ENCODE measurements at places on chromosomes 16 and 17.

- no peak overlapping the region for H3K27ac ChIP-seq
- no peaks in the 10 kb centered on the region for H3K27me3 ChIP-seq
- no peak for ATAC-seq
- H3K4me3 ChIP-seq, result no peak overlapping the region
These were observed 39.0 kb upstream of the LGALS9 start for GRCh38 chr17:27591986-27592385.

DNA sequence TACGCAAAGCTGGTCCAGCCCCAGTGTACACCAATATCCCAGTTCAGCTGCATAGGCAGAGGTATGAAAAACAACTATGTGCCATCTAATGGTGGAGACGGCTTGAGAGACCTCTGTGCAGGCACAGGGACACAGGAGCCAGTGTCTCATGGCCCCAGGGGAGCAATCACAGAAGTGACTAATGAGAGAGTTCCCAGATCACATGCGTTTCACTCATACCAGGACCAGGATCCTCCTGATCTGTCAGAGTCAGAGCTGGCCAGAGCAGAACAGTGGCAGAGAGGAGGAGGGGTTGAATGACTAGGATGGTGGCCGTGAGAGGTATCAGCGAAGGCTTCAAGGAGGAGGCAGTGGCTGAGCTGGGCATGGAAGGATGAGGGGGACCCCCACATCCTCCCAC is 41.1 kb downstream of the TMEM132E start:
- no peak overlapping the region for H3K4me3 ChIP-seq
- no peaks in the 10 kb centered on the region for H3K36me3 ChIP-seq
- H3K4me1 ChIP-seq, result no peaks in the 10 kb centered on the region
- no peak for ATAC-seq

- H3K4me1 ChIP-seq, result peaks cover 39% of the 10 kb centered on the region
- H3K4me3 ChIP-seq, result no peak overlapping the region
- peaks cover 22% of the 10 kb centered on the region for H3K36me3 ChIP-seq
- ATAC-seq, result no peak
These were observed 54.8 kb upstream of the SEC14L1 start for GRCh38 chr17:77085926-77086432.

DNA sequence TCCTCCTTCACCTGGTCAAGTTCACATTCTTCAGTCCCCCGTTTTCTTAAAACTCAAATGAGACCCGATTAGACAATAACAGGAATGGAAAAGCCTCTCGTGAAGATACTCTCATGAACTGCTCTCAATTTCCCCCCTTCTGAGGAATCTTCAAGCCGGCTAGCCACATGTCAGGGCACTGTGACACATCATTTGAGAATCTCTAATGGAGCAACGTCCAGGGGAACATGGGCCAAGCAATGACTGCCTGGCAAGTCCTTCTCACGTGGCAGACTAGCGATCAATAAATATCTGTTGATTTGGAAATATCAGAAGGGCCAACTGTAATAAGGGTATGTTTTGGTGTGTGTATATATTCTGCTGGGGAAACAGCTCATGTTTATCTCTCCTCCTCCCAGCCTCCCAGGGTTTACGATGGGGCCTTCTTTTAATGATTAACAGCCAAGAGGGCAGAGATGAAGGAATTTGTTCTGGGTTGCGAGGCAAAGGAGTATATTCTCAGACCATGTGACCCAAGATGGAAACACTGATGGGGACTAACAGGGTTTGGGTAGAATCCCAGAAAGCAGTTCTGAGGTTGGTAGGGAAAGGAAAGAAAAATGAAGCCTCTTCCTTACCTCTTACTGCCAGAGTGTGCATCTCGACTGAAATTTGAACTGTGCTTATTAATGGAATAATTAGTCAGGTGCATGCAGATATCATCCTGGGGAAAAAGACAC is 21.4 kb downstream of the TTLL6 start:
- no peak overlapping the region for H3K4me3 ChIP-seq
- no peak for ATAC-seq
- H3K27ac ChIP-seq, result no peak overlapping the region
- no peaks in the 10 kb centered on the region for H3K36me3 ChIP-seq
- H3K27me3 ChIP-seq, result peaks cover 54% of the 10 kb centered on the region

DNA sequence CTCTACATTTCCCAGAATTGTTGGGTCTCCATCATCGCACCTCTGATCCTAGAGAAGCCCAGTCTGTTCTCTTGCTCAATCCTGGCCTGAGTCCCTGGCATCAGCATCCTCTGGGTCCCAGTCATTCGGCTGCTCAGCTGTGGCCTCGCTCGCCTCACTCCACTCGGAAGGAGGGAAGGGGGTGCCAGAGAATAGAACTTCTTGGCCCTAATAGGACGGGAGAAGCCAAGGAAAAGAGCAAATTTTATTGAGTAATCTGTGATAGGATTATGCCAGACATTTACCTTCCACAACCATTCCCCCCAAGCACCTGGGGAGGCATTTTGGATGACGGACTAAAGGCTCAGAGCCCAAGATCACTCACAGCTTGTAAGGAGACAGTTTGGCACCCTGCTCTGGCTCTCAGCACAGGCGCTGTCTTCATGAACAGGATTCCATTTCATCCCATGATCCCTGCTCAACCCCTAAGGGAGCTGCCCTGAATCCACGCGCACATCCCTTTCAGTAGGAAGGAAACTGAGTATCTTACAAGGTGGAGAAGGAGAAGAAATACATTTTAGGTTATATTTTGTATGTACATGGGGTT is 498 bp upstream of the CLEC10A start:
- no peak overlapping the region for H3K27ac ChIP-seq
- H3K36me3 ChIP-seq, result no peaks in the 10 kb centered on the region
- no peak overlapping the region for H3K4me3 ChIP-seq
- H3K4me1 ChIP-seq, result peaks cover 17% of the 10 kb centered on the region
- no peak for ATAC-seq
- H3K27me3 ChIP-seq, result peaks cover 18% of the 10 kb centered on the region

DNA sequence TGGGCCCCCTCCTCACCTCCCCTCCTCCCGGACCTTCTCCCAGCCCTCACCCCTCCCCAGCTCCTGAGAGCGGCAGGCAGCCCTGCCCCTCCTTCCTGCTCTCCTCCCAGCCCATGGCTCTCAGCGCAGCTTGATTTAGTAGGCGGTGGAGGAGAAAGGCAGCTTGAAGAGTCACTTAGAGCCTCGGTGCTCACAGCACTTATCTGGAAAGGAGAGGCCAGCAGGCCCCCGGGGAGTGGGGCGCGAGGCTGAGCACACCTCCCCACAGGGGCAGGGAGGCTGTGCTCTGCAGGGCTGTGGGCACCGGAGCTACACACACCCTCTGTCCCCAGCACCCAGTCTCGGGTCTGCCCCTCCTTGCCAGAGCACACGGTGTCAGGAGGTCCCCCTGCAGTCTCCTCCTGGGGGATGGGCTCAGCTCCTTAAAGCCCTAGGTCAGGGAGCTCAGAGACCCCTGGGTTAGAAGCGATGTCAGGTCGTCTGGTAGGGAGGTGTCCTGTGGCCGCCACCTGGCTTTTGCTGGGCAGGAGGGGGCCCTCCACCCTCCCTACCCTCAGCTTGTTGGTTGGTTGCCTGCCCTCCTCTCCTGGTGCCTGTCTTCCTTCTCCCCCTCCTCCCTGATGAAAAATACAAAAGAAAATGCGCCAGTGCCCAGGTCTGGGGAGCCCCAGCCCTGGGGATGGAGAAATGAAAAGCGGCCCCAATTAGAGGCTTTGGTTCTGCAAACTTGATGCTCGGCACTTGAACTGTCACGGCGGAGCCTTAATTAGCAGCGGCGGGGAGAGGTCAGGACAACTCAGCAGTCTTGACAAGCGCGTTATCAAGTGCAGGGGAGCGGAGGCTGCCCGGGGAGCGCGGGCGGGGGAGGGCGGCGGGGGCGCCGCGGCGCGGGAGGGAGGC is 151.1 kb upstream of the GSE1 start:
- no peak overlapping the region for H3K27ac ChIP-seq
- peaks cover 97% of the 10 kb centered on the region for H3K27me3 ChIP-seq
- no peaks in the 10 kb centered on the region for H3K36me3 ChIP-seq
- H3K4me1 ChIP-seq, result peaks cover 15% of the 10 kb centered on the region
- peak; percentile 32 for ATAC-seq

DNA sequence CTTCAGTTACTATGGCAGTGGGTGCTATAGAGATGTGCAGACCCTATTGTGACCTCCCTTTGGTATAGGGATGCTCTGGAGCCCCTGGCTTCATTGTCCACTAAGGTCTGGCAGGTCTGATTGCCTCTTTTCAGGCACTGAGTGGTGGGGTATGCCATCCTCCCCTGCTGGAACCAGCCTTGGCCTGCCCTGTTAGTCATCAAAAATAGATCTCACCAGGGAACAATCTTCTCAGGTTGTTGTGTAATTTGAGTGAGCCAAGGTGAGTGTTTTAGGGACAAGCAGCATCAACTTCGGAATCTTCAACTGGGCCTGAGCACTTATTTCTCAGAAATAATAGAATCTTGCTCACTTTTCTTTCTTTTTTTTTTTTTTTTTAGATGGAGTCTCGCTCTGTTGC is 19.6 kb downstream of the HMOX2 start:
- H3K4me1 ChIP-seq, result peaks cover 11% of the 10 kb centered on the region
- H3K27me3 ChIP-seq, result no peaks in the 10 kb centered on the region
- ATAC-seq, result no peak
- no peak overlapping the region for H3K27ac ChIP-seq
- H3K36me3 ChIP-seq, result peaks cover 5% of the 10 kb centered on the region

DNA sequence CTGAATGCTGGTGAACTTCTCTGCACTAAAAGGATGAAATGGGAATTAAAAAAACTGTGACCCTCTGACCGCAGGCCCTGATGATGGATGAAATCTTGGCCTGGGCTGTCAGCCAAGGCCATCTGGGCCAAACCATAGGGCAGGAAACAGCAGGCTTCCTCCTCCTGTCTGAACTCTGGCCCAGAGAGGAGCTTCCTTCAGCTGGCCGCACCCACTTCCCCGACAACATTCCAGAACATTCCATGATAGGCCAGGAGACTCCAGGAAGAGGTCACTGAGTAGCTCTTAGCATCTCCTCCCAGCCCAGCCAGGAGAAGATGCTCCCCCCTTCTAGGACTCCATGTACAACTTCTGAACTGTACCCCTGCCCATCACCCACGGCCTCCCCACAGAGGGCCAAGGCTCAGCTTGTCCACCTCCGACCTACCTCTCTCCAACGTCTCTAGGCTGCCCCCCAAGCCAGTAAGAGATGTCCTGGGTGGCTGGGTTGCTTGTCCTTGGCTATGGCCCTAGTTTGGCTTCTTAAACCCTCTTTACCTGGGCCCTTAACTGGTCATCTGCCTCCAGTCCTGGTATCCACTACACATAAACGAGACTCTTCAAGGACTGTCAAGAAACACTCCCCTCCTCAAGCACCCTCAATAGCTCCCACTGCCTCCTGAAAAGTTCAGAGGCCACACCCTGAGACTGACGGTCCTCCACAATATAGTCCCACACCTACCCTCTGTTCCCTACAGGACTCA is 1.7 kb downstream of the RPH3AL start:
- H3K4me1 ChIP-seq, result peaks cover 12% of the 10 kb centered on the region
- ATAC-seq, result no peak
- no peak overlapping the region for H3K4me3 ChIP-seq
- H3K36me3 ChIP-seq, result no peaks in the 10 kb centered on the region
- no peak overlapping the region for H3K27ac ChIP-seq

- peaks cover 39% of the 10 kb centered on the region for H3K4me1 ChIP-seq
- ATAC-seq, result peak; percentile 71
- H3K4me3 ChIP-seq, result peak overlapping the region; percentile 18
- no peaks in the 10 kb centered on the region for H3K36me3 ChIP-seq
- H3K27me3 ChIP-seq, result no peaks in the 10 kb centered on the region
These were observed 71.6 kb downstream of the CDK5R1 start for GRCh38 chr17:32558326-32558955.

- peaks cover 41% of the 10 kb centered on the region for H3K4me1 ChIP-seq
- no peaks in the 10 kb centered on the region for H3K36me3 ChIP-seq
- H3K27me3 ChIP-seq, result peaks cover 100% of the 10 kb centered on the region
- H3K27ac ChIP-seq, result peak overlapping the region; percentile 13
- ATAC-seq, result no peak
- peak overlapping the region; percentile 70 for H3K4me3 ChIP-seq
These were observed 3.4 kb upstream of the HOXB5 start for GRCh38 chr17:48596735-48597527.

- H3K27me3 ChIP-seq, result peaks cover 9% of the 10 kb centered on the region
- ATAC-seq, result no peak
- no peak overlapping the region for H3K4me3 ChIP-seq
These were observed 21.6 kb downstream of the GAA start for GRCh38 chr17:80122926-80123505.

GRCh38 chr17:34920676-34921075 is 40.6 kb downstream of the CCT6B start:
- no peak overlapping the region for H3K27ac ChIP-seq
- peaks cover 9% of the 10 kb centered on the region for H3K27me3 ChIP-seq
- H3K36me3 ChIP-seq, result no peaks in the 10 kb centered on the region
- ATAC-seq, result no peak

DNA sequence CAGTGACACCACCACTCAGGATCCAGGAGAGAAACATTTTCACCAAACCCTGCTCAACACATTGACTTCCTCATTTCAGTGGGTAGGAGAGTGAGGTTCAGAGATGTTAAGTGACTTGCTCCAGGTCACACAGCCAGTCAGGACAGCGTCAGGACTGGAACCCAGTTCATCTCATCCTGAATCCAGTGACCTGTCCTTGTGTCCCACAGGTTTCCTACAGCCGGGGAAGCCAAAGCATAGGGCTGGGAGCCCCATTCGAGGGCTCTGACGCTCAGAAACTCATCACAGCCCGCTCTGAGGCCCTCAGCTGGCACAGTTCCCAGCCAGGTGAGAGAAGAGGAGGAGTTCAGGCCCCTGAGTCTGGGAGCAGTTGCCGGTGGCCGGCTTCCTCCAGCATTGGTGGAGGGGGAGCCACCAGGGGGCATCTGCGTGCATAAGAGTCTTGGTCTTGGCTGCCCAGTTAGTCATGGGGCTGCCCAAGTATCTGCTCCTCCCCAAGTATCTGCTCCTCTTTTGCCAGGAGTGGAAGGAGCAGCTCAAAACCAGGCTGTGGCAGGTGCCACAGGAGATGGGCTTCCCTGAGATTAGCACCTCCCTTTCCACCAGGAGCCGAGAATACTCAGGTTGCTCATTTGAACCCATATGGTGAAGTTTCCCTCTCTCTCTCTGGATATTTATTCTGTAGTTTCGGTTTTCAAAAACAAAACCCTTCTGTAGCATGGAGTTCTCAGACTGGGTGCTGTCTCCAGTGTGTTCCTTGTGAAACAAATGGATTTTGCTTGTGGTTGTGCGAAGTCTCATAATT is 56.0 kb downstream of the TNFRSF13B start:
- peak; percentile 83 for ATAC-seq
- peaks cover 7% of the 10 kb centered on the region for H3K27me3 ChIP-seq
- H3K36me3 ChIP-seq, result no peaks in the 10 kb centered on the region

GRCh38 chr16:84996365-84996764 is 15.0 kb downstream of the ZDHHC7 start:
- no peak for ATAC-seq
- H3K27me3 ChIP-seq, result no peaks in the 10 kb centered on the region
- H3K27ac ChIP-seq, result peak overlapping the region; percentile 12
- no peak overlapping the region for H3K4me3 ChIP-seq
- H3K36me3 ChIP-seq, result peaks cover 44% of the 10 kb centered on the region

- no peak for ATAC-seq
- no peak overlapping the region for H3K4me3 ChIP-seq
- peaks cover 54% of the 10 kb centered on the region for H3K4me1 ChIP-seq
- no peaks in the 10 kb centered on the region for H3K27me3 ChIP-seq
- peaks cover 64% of the 10 kb centered on the region for H3K36me3 ChIP-seq
These were observed 13.5 kb downstream of the TMC6 start for GRCh38 chr17:78114831-78115723.

Data from stimulated activated memory B cell treated with anti-CD40 and anti-IgM and Interleukin-4, amounts not matched to agents 10 μg/mL and 1 μg/mL and 100 μg/mL, for 72 hours (primary cell).